T-helper 2 cell (primary cell): ENCODE measurements at places on chromosomes 7 and 10.

- DNase-seq, result peak; percentile 12
These were observed 120.0 kb downstream of the SRPK2 start for GRCh38 chr7:105268511-105269392.

- DNase-seq, result no peak
These were observed 10.7 kb upstream of the IDI2 start for GRCh38 chr10:1036341-1036791.

- DNase-seq, result peak; percentile 42
These were observed 822 bp downstream of the SHOC2 start for GRCh38 chr10:110919971-110920881.

GRCh38 chr7:14637968-14638367 is 264.6 kb downstream of the DGKB start:
- no peak for DNase-seq

GRCh38 chr7:122886357-122887081 is at the start of gene CADPS2:
CADPS2 (minus strand) TSS chr7:122886460; CDS start chr7:122886337, 123 bp downstream.
- DNase-seq, result no peak

DNA sequence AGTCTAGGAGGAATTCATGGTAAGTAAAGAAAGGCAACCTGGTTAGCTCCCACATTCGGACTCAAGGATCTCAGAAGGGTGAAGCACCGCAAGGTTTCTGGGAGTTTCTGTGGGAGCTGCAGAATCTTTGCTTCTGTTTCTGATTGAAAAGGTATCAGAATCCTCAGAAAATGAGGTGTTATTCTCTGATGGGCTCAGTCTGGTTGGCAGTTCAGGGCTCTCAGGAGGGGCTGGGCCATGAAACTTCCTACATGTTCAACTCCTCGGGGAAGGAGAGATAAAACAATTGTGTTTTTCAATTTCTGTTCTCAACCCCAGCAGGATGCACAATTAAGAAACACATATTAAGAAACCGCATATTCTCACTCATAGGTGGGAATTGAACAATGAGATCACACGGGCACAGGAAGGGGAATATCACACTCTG is 9.1 kb downstream of the OR2A7 start:
- DNase-seq, result no peak
